ENCODE measurements at places on chromosomes 4 and X.

GRCh38 chrX:117636826-117637225 lies 479.8 kb downstream of the KLHL13 start:
- DNase-seq: no peak

- DNase-seq: no peak
These were observed 41.4 kb upstream of the PHF8 start for GRCh38 chrX:54085666-54086065.

DNA sequence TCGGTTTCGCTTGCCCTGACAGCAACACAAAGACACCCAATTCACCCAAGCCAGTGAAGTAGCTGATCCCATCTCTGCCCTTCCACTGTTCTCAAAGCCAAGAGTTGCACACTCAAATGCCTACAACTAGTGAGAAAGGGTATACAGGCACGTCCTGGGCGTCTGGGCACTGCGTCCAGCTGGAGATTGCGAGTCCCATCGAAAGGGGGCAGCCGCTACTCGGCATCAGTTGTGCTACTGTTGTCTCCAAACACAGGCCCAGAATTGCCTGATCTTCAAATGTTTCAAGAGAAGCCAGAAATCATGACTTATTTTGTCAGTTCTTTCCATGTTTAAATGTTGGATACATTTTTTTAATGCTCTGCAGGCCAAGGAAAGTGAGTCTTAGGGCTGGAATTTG lies 487.8 kb downstream of the BCOR start:
- DNase-seq: no peak

GRCh38 chr4:42078184-42078801 lies 74.2 kb downstream of the BEND4 start:
- DNase-seq: no peak

DNA sequence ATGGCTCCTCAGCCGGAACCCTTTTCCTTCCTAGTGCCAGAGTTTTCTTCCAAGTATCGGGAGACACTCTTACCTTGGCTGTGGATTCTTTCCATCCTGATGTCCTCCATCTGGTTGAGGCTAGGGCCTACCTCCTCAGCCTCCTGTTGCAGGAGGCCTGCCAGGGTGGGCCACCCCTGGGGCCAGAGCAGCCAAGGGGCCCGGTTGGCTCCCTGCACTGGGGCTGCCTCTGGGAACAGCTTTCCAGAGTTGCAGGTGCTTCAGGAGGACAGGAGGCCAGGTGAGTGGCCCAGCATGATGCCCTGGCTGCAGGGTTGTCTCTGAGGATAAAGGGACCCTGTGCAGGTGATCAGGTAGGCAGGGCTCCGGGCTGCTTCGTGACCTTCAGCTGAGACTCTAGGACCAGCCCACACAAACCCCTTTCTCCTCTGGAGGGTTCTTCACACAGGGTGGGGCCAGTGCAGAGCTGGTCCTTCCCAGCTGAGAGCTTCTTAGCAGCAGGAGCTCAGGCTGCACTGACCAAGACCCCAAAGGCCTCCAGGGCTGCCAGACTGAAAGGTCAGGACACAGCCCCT lies 5.3 kb upstream of the GPR78 start:
- DNase-seq: no peak
